ENCODE measurements at places on chromosomes 2 and 18.

GRCh38 chr18:14092625-14093306 lies 39.5 kb downstream of the ZNF519 start:
- DNase-seq, result no peak

DNA sequence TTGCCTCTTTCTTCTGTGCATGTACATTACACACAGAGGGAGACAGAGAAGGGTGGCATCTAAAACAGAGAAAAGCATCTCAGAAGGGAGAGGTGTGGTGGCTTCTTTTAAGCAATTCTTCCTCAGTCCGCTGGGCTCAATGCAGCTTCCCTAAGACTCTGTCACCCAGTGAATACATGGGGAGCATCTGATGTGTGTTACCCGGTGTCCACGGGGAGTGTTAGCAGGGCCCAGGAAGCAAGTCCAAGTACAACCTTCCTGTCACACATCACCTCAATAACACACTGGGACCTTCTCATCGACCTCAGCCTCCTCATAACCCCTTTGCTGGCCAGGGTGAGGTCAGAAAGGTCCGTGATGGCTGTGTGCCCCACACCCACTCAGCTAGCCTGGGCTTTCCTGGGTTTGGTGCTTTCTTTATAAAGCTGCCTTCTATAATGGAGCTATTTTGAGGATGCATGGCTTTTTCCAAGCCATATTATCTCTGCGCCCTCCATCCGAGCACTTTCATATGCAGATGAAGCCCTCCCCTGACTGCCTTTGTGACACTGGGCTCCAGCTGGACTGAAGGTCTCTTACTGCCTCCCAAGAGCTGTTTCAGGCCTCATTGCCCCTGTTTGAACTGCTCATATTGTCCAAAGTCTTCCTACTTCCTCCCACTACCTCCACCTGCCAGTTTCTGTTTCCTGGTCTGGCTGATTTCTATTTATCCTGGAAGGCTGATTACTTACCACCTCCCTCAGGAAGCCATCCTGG lies 21.4 kb downstream of the TNFRSF11A start:
- DNase-seq, result no peak

- no peak for DNase-seq
These were observed 98.1 kb upstream of the RGPD4 start for GRCh38 chr2:107728586-107728985.

GRCh38 chr2:71827524-71827901 lies 320.1 kb downstream of the CYP26B1 start:
- no peak for DNase-seq
